Activated naive CD8-positive, alpha-beta T cell treated with anti-CD3 and anti-CD28 coated beads, Interleukin-2, amount 10 ng/mL, durations not matched to agents 7 days and 5 days (primary cell): ENCODE measurements at places on chromosomes 1 and 21. TPM values are rescaled to one million over a fixed set of nuclear protein-coding genes. Genes with fewer than 3 reads are reported as not detected.

- no peaks in the 10 kb centered on the region for H3K36me3 ChIP-seq
- no peak overlapping the region for H3K4me3 ChIP-seq
- H3K4me1 ChIP-seq, result no peaks in the 10 kb centered on the region
- no peak for DNase-seq
These were observed 40.2 kb downstream of the ADAMTS1 start for GRCh38 chr21:26804895-26805609.

GRCh38 chr1:174815036-174815435, 184.7 kb upstream of the CACYBP start:
- no peak overlapping the region for H3K27ac ChIP-seq
- DNase-seq, result no peak
- no peaks in the 10 kb centered on the region for H3K27me3 ChIP-seq
- H3K4me1 ChIP-seq, result peaks cover 13% of the 10 kb centered on the region
- peaks cover 23% of the 10 kb centered on the region for H3K36me3 ChIP-seq

DNA sequence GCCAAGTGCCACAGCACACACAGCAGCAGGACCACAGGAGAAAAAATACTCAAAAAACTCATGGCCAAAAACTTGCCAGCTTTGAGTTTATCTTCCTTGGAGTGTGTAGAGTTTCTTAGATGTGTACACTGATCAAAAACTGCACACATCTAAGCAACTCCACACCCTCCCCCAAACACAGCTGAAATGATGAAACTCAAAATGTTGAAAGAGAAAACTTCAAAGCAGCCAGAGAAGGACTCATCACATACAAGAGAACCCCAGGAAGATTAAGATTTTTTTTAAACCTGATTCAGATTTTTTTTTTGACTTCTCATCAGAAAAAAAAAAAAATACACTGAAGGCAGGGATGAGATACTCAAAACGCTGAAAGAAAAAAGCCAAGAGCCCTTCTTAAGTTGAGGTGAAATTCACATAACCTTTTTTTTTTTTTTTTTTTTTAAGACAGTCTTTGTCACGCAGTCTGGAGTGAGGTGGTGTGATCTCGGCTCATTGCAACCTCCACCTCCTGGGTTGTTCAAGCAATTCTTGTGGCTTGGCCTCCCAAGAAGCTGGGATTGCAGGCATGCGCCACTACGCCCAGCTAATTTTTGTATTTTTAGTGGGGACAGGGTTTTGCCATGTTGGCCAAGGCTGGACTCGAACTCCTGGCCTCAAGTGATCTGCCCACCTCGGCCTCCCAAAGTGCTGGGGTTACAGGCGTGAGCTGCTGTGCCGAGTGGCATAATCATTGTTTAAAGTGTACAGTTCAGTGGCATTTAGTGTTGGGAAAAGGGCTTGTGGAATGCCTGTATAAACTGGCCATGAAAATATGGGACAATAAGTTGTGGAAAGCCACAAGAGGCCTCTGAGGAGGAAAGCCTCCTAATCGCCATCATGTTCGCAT, 20.9 kb upstream of the PDXK start:
- no peak overlapping the region for H3K4me3 ChIP-seq
- peaks cover 9% of the 10 kb centered on the region for H3K4me1 ChIP-seq
- H3K36me3 ChIP-seq, result peaks cover 19% of the 10 kb centered on the region

GRCh38 chr1:27575840-27576331, 28.1 kb downstream of the AHDC1 start:
- H3K27me3 ChIP-seq, result peaks cover 10% of the 10 kb centered on the region
- H3K4me3 ChIP-seq, result no peak overlapping the region
- peaks cover 10% of the 10 kb centered on the region for H3K4me1 ChIP-seq
- H3K27ac ChIP-seq, result no peak overlapping the region

MLLT11 gene
- 5.4 TPM for total RNA-seq

ANKRD35 gene
- 0.69 TPM for total RNA-seq
